ENCODE measurements at places on chromosomes 2 and 18. TPM values are rescaled to one million over a fixed set of nuclear protein-coding genes. Genes with fewer than 3 reads are reported as not detected.

The PLA2R1 gene
- total RNA-seq, result 0.34 TPM

GRCh38 chr2:29113027-29113686, 2.1 kb upstream of the CLIP4 start:
- DNase-seq, result peak; percentile 51

DNA sequence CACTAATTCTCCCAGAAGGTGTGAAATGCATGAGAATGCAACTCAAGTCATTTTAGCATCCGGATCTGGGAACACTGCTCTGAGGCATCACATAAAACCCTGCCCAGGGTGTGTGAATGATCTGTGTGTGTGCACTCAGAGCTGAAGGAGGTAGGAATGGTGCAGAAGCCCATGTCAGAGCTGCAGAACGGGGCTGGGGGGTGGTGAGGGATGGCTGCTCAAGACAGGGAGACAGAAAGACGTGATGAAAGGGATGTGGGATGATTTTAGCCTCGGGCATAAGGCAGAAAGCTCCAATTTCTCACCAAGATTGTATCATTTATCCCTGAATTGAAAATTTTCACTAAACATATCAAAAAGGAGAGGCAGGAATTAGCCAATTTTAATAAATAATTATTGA, 369.1 kb downstream of the EIPR1 start:
- no peak for DNase-seq

The SCYGR3 gene
- total RNA-seq, result not detected

DNA sequence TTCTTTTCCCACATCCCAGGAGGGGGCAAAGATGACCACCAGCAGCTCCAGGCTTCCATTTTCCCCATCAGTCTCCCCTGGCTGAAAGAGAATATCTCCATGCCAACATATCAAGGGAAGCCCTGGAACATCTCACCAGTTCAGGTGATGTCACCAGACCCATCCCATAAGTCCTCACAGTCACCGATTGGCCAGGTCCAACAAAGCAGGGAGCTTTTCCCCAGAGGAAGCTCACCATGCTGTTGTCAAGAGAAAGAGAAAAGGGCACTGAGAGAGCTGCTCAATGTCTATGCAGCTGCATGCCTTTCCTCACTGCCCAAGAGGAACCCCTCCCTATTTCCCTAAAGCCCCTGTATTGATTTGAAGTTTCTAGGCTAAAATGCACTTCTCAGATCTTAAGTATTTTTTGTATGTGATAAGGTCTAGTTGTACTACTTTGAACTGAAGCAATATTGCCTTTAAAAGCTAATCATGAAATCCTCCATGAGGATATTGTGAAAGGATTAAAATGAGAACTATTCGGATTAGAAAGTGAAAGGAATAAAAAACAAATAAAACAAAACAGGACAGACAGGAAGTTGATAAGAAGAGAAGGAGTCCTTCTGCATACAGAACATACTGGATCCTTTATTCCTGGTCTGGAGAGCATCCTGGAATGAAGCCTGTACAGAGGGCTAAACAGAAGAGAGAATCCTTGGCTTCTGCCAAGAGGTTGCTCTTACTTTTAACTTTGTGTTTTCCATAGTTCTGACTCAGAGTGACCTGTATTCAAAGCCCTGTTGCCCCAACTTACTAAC, 45.2 kb upstream of the CTIF start:
- no peak for DNase-seq

The CCDC74A gene
- 13.6 TPM for total RNA-seq

The SPC25 gene
- 29.8 TPM for total RNA-seq

GRCh38 chr2:99066075-99066958, 75.2 kb upstream of the C2orf15 start:
- DNase-seq, result peak; percentile 44
